Fibroblast of the aortic adventitia (primary cell): ENCODE measurements at places on chromosomes 11 and 22.

DNA sequence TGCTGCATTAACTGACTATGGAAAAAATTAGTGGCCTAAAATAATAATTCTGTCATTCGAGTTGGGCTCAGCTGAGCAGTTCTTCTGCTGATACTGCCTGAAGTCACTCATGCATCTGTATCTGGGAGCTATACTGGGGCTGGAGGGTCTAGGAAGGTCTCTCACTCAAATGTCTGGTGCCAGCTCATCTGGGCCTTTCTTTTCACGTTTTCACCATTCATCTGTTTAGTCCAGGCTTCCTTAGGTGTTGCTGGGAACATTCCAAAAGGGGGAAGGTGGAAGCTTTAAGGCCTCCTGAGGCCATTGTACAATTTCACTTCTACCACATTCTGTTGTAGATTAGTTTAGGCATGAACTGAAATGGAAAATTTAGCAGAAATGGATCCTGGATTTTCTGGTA lies 28.0 kb downstream of the YAP1 start:
- no peak for DNase-seq

DNA sequence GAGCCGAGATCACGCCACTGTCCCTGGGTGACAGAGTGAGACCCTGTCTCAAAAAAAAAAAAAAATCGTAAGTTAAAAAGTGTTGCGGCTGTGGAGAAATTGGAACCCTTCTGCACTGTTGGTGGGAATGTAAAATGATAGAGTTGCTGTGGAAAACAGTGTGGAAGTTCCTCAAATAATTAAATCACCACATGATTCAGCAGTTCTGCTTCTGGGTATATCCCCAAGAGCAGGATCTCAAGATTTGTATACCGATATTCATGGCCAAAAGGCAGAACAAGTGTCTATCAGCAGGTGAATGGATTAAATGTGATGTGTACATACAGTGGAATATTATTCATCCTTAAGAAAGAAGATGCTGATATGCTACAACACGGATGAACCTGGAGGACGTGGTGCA lies 3.8 kb downstream of the SELENOO start:
- DNase-seq = no peak

DNA sequence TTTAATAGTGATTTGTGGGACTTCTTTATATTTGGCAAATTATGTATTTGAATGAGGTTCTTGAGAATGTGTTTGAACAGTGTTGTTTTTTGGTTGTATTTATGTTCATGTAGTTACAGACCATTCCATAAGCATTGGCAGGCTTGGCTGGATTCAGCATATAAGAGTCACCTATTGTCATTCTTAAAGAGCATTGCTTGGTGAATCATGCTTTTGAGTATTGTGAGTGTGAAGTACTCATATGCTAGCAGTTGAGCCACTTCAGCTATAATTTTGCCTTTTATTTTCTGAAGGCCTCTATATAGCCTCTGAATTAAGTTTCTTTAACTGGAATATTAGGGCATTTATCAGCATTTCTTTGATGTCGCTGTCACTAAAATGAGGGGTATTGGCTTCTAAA lies 110.0 kb upstream of the GAL start:
- DNase-seq = peak; percentile 54

GRCh38 chr22:23126165-23127054 lies 15.4 kb downstream of the RSPH14 start:
- DNase-seq = no peak

GRCh38 chr11:43852057-43852636 lies 28.5 kb upstream of the ALKBH3 start:
- peak; percentile 88 for DNase-seq

GRCh38 chr11:72918851-72919250 lies 104.6 kb downstream of the ATG16L2 start:
- peak; percentile 6 for DNase-seq

GRCh38 chr11:16806791-16807190 lies 68.3 kb downstream of the C11orf58 start:
- DNase-seq = peak; percentile 38

DNA sequence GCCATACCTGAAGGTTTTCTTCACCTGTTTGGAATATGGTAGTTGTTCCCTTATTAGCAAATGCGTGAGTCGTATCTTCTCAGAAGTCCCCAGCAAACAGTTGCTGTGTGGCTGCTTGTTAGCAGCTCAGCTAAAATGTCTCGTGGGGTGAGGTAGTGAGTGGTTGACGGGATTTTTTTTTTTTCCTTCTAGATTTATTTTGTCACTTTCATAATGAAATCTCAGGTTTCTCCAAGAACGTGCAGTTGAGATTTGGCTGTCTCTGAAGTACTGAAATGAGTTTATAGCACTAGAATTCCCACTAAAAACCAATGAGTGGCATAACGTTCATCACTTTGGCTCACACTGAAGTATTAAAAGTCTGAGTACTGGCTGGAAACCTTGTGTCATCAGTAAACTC lies 16.8 kb downstream of the RCN1 start:
- no peak for DNase-seq
